ENCODE measurements at places on chromosomes 4 and X.
A peak's percentile ranks its signal among the peaks of the same experiment; 100 is the strongest.

- no peak for DNase-seq
Measured at GRCh38 chr4:24805067-24805466, 9.7 kb downstream of the SOD3 start.

GRCh38 chr4:125016892-125017299 is 297.9 kb upstream of the FAT4 start:
- no peak for DNase-seq

GRCh38 chr4:36328130-36328529 is 46.7 kb downstream of the DTHD1 start:
- no peak for DNase-seq

DNA sequence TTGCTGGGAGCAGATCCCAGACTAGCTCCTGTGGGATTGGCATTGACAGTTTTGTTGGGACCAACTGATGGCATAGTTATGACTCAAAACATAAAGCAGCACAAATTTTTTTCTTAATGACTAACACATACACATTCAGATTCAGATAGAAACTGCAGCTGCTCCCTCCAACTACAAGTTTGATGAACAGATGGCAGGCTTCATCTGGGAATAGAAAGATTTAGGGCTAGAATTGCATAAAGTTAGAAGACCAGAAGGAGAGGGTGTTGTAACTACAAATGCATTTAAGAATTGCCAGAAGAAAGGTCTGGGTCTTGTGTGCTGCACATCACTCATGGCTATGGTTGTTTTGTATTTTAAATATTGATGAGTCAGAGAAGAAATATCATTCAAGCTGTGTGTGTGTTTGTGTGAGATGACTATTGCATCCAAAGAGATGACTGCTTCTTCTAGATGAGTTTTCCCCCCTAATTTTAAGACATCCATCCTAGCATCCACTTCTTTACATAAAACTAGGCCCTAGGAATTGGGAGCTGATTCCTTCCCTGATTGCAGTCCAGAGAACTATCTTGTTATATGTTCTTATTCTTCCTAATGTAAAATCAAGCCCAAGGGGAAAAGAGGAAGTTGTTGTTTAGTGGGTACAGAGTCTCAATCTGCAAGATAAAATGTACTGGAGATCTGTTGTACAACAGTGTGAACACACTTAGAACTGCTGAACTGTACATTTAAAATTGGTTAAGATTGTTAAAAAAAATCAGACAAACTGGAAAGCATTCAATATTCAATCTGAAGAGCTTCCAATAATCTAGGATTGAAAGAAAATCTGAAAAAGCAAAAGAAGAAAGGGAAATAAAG is 175.1 kb downstream of the PARM1 start:
- DNase-seq, result no peak

- no peak for DNase-seq
Measured at GRCh38 chr4:100450449-100450848, 67.4 kb downstream of the EMCN start.

- no peak for DNase-seq
Measured at GRCh38 chrX:69298466-69299140, 133.3 kb upstream of the PJA1 start.

GRCh38 chr4:168677063-168677462 is 180.2 kb downstream of the PALLD start:
- DNase-seq, result no peak

- DNase-seq, result no peak
Measured at GRCh38 chr4:62683799-62684566, 1483.9 kb downstream of the ADGRL3 start.

DNA sequence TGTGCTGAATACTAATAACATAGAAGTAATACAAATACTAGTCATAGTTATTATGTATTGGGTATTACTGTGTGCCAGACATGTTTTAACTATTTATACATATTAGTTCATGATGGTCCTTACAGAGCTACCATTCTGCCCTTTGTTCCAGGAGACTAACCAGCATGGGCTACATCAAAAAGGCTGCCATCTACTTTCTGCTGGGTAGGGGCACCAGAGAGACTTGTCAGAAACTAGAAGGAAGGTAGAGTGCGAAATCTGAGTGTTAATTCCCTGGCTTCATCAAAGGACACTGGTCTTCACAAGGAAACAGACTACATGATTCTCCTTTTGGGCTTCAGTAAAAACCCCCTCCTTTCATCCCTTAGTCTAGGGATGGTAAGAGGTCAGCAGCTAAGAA is 347.8 kb downstream of the GBA3 start:
- DNase-seq, result no peak

- DNase-seq, result no peak
Measured at GRCh38 chr4:98672583-98673287, 14.3 kb upstream of the TSPAN5 start.

- DNase-seq, result peak; percentile 88
Measured at GRCh38 chrX:13652850-13653693, at the start of gene TCEANC. Gene TCEANC, plus strand, starts transcription at chrX:13653141. Its CDS starts 9,368 bp downstream, at chrX:13662509.

GRCh38 chr4:145540235-145540634 is 58.6 kb downstream of the SMAD1 start:
- no peak for DNase-seq

- no peak for DNase-seq
Measured at GRCh38 chrX:39907964-39908661, 189.6 kb downstream of the BCOR start.

All from activated CD8-positive, alpha-beta memory T cell treated with anti-CD3 and anti-CD28 coated beads for 1 hour (primary cell).